ENCODE measurements at places on chromosomes 1 and 21.

GRCh38 chr1:176885751-176886150 lies 278.8 kb downstream of the ASTN1 start:
- peak; percentile 88 for DNase-seq

DNA sequence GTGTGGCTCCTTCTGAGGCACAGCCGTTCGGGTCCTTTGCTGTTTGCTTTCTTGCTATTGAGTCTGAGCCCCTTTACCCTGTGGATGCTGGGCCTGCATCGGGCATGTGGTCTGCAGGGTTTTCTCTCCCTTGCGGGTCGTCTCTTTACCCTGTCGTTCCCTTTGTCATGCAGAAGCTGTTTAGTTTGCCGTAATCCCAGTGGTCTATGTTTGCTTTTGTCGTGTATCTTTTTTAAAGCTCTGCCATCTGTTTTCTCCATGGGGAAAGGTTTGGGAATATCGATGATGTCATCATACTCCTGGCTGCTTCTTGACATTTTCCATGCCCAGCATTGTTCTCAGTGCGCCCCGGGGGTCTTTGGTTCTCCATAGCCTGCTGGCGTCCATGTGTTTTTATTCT lies 68.2 kb downstream of the AGPAT3 start:
- DNase-seq, result no peak

DNA sequence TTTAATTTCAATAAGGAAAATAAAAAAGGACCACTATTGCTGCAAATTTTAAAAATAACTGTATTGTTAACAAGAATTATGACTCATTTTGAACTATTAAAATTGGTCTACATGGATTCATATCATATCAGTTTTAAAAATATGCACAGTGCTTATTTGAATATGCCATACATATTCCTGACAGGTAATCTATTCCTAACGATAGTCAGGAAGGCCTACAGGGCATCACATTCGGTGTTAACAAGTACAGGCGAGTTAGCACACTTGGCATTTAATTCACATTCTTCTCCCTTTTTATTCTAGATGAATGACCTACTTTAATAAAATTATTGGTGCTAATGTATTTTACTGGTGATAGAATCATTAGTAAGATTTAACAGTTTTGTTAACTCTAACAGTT lies 174.6 kb downstream of the USH2A start:
- no peak for DNase-seq

DNA sequence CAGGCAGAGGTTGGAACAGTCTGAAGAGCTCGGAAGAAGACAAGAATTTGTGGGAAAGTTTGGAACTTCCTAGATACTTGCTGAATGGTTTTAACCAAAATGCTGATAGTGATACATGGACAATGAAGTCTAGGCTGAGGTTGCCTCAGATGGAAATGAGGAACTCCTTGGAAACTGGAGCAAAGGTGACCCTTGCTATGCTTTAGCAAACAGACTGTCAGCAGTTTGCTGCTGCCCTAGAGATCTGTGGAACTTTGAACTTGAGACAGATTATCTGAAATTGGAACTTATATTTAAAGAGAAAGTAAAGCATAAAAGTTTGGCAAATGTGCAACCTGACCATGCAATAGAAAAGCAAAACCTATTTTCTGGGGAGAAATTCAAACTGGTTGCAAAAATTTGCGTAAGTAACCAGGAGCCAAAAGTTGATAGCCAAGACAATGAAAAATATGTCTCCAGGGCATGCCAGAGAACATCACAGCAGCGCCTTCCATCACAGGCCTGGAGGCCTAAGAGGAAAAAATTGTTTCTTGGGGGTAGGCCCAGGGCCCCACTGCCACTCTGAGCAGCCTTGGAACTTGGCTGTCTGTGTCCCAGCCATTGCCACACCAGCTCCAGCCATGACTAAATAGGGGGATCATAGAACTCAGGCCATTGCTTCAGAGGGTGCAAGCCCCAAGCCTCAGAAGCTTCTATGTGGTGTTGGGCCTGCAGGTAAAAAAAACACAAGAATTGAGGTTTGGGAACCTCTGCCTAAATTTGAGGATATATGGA lies 675.3 kb downstream of the LTN1 start:
- no peak for DNase-seq

- DNase-seq, result no peak
Measured at GRCh38 chr1:10674700-10675609, 121.5 kb downstream of the CASZ1 start.

DNA sequence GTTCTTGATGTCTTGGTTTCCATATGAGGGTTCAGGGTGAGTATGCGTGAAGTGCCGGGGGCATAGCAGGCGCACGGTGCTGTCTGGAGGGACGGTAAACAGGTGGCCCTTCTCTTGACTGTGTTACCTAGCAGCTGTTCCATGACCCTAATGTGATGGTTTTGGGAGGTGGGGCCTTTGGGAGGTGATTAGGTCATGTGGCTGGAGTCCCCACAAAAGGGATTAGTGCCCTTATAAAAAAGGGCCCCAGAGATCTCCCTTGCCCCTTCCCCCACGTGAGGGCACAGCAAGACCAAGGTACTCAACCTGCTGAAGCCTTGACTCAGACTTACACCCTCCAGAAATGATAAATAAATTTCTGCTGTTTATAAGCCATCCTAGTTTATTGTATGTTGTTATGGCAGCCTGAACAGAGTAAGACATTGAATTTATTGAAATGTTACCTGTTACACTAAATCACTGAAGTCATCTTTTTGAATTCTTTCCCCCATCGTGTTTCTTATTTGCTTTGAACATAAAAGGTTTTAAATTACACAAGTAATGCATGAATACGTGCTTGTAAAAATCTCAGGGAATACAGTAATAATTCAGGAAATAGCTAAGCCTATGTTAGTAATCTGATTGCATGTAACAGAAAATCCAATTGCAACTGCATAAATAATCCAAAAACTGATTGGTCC lies 15.6 kb downstream of the TRAPPC10 start:
- DNase-seq, result no peak
